ENCODE measurements at places on chromosomes 16 and 17.

DNA sequence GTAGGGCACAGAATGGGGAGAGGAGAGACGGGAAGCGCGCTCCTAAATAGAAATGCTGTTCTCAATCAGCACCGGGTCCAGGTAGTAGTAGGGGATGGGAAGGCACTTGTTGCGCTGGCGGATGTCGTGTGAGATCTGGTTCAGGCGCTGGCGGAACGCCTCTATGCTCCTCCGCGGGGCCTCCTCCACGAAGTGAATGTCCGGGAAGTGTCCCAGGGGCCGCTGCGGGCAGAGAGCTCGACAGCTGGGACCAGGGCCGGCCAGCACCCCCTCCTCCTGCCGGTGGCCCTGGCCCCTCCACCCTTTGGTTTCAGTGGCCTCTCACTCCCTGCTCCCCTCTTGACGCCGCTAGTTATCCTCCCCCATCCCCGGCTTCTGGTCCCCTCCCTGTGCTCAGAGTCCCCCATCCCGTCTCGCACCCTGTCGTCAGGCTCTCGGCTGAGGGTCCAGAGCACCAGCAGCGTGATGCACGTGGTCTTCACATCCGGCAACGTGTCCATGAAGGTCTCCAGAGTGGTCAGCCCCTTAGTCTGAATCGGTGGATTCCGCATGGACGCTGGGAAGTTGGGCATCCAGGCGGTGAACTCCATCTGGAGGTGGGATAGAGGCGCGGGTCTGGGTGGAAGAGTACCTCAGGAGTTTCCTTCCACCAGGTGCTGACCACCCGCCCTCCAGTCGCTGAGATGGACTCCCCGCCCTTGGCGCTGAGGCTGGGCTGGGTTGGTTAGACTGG lies 14.6 kb downstream of the ALOX12B start:
- no peak for DNase-seq

DNA sequence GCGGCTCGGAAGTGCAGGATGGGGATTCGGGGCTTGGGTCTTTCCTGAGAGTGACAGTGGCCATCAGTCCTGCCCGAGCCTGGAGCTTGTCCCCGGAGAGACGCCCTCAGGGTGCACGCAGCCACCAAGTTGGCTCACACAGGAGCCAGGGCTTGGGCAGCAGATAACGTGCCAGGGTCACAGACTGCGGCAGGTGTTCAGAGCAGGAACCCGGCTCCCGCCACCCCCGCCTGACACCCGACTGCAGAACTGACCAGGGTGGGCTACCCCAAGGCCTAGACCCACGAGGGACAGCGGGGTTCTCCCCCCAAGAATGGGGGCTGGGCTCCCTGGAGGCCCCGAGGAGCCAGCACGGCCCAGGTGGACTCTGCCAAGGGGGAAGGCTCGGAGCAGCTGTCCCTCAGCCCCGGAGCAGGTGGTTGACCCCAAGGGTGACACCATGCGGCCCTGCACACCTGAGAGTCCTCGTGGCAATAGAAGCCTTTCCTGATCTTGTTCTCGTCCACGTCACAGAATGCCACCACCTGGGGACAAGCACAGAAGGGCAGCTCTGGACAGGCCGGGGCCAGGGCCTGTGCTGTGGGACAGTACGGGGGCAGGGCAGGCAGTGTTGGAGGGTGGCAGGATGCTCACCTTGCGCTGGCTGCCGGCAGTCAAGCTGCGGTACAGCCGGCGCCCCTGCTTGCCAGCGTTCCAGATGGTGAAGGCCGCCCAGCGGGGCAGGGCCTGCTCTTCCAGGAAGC lies 117.1 kb upstream of the ZNF750 start:
- peak; percentile 35 for DNase-seq

DNA sequence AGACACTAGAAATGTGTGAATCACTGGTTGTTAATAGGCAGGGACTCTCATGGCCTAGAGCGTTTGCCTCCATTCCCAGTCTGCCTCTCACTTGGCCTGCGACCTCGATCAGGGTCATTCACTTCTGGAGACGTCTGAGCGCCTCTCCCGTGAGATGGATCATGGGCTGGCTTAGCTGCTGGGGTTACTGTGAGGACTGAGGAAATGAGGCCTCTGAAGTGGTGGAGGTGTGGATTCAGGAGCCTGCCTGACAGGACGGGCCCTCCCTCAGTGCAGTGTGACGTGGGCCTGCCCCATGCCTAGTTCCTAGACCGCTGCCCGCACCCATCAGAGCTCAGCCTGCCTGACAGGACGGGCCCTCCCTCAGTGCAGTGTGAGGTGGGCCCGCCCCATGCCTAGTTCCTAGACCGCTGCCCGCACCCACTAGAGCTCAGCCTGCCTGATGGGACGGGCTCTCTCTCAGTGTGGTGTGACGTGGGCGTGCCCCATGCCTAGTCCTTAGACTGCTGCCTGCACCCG lies 61.9 kb downstream of the BANP start:
- no peak for DNase-seq

GRCh38 chr16:81852347-81852746 lies 73.3 kb downstream of the PLCG2 start:
- no peak for DNase-seq

DNA sequence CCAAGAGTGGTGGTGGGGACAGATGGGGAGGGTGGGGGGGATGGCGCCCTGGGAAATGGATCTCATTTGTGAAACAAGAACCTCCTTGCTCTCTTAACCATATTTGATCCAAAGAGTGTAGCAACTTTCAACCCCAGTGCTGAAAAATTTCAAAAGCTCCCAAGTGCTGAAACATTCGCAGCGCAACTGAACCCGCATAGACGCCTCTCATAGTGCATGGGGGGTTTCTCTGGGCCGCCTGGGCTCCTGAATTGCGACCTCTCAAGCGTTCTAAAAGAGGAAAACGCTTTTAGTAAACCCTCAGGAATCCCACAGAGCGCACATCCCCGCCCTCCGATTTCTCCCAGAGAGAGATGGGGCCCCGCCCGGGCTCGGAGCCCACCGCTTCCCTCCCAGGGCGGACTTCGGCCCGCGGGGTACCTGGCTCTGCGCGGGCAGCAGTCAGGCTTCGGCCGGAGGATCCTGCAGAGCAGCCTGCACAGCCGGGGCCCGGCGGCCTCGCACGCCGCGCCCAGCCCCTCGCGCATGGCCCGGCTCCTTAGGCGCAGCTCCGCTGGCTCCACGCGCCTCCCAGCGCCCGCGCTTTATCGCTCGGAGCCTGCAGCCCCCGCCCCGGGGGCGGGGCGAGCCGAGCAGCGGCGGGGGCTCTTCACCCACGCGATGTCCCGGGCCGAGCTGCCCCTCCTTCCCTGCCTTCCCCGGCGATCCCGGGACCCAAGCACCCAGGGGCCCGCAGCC lies 7.0 kb downstream of the NOS2 start:
- no peak for DNase-seq

GRCh38 chr17:19590451-19590850 lies 56.8 kb downstream of the SLC47A1 start:
- no peak for DNase-seq

GRCh38 chr16:5073279-5073629 lies 1.6 kb downstream of the ALG1 start:
- DNase-seq, result no peak

Data from mesothelial cell of epicardium (in vitro differentiated cells).